ENCODE measurements at places on chromosomes 5 and 9.

GRCh38 chr5:136104306-136104965 lies 28.2 kb upstream of the SMAD5 start:
- no peak for DNase-seq

DNA sequence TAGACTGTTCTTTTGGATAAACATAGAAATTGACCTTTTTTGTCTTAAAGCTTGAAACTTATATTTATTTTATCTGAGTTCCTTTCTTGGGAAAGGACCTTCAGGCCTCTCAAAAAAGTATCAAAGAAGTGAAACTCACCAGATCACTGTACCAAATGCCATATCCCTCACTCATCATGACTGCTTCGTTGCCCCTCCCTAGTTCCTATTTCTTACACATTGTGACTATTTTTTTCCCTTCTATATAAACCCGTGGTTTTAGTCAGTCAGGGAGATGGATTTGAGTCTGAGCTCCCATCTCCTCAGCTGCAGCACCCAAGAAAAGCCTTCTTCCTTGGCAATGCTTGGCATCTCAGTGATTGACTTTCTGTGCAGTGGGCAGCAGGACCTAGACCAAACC lies 129.4 kb downstream of the LPAR1 start:
- no peak for DNase-seq

- DNase-seq: no peak
Observed at GRCh38 chr5:9149988-9150387, 395.9 kb downstream of the SEMA5A start.

DNA sequence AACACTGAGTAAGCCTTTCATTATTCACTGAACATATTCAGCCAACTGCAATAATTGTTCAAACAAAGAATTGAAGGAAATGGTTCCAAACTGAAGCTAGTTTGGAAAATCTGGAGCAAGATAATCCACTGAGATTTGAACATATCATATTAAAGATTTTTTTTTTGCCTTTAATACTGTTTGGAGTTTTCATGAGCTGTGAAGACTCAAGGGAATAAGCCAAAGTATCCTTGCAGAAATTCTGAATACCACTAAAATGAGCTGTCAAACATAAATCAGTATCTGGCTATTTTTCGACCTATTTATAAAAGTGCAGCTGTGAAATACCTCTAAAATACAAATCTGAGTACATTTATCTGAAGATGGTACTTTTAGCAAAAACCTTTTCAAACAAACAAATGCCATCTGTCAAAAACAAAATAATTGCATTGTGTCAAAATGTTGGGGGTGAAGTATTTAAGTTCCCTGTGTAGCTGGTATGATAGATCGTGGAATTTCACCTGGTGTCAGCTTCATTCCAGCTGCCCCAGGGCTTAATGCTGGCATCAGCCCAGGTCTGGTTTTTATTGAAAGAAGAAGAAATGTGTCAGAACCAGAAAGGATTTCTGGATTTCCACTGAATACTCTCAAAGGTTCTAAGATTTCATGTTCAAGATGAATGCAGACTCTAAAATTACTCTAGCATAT lies 149.0 kb upstream of the GRAMD2B start:
- no peak for DNase-seq

GRCh38 chr9:16753256-16753655 lies 117.2 kb downstream of the BNC2 start:
- no peak for DNase-seq

- no peak for DNase-seq
Observed at GRCh38 chr9:109108318-109108717, 11.4 kb downstream of the TMEM245 start.

DNA sequence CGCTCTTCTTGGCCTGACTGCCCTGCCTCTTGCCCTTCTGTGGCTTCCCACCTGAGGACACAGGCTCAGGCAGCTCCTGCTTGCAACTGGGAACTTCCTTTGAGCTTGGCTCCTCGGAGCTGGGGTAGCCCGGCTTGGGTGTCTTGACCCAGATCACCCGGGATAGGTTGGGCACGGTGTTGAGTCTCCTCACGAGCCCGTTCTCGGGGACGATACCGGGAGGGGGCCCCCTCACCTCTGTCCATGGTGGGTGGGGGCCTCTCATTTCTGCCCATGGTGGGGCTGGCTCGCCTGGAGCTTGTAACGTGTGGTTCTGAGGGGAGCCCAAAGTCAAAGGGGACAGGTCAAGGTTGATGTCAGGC lies 7.8 kb upstream of the DDX41 start:
- no peak for DNase-seq

DNA sequence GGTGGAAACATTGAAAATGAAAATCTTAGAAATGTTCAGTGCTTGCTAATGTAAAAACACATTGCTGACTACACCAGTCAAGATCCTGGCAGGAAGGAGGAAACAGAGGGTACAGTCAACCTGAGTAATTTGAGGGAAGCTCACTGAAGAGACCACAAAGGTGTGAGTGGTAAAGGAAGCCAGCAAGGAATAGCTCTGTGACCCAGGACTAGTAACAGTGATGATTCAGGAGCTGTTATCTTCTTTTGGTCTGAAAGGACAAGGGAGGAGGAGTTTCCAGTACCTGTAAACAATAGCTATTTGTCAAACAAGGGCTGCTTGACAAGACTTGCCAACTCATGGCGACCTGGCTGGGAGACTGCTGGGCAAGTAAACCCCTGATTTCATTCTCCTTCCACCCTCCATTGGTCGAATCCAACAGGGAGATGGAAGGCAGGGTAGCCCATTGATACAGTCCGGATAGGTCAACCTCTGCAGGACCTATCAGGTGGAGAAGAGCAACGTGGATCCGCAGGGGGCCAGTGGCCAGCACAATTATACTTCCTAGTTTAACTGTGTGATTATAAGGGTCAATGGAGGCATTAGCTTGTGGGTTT lies 68.1 kb downstream of the MAMDC2 start:
- no peak for DNase-seq

DNA sequence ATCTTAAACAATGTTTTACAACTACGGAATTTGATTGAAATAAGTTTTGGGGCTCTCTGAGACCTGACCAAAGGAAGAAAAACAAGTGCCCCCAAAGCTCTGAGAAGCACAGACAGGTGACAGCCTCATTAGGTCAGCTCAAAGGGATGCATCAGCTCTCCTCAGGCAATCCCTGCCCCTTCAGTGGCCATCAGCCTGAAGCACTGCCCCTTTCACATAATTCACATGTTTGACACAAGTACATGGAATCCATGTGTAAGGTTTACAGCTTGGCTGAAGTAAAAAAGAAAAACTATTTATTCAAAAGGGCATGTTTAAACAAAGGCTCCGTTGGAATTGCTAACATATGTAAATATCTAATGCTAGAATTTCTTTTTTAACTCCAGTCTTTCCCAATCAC lies 56.3 kb downstream of the TSSK1B start:
- no peak for DNase-seq

DNA sequence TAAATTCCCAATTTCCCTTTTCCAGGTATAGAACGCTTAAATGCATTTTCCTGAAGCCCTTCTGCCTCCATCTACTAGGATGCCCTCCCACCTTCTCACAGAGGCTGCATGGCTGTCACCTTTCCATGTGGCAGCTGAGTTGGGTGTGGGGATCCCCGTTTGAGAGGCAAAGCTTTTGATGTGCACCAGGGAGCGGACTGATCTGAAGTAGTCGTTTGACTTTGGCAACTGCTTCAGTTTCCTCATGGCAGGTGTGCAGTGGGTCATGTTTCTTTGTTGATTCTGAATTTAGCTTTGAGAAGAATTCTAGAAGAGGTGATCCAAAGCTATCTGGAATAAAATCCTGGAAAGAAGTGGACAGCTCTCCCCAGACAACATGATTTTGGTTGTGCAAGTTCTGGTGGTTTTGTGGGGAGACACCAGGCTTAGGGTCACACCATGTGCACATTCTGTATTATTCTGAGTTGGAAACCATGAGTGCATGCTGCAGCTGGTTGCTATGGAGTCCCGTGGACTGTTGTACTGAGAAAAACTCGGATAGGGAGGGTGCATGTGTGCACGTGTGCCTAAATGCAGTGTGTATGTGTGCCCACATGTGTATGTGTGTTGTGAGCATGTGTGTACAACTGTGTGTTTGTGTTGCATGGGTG lies 63.5 kb downstream of the GADD45G start:
- DNase-seq: no peak

- no peak for DNase-seq
Observed at GRCh38 chr5:152527358-152528052, 122.4 kb upstream of the NMUR2 start.

GRCh38 chr5:1779021-1779680 lies 20.5 kb downstream of the MRPL36 start:
- no peak for DNase-seq
